Renal cortical epithelial cell (primary cell): ENCODE measurements at places on chromosomes 7 and 10.

GRCh38 chr7:17184805-17185689 lies 113.4 kb upstream of the AHR start:
- DNase-seq: no peak

- DNase-seq: peak; percentile 34
These were observed 36.7 kb downstream of the LSM5 start for GRCh38 chr7:32453341-32454011.

- DNase-seq: no peak
These were observed 72.8 kb upstream of the FAM20C start for GRCh38 chr7:119392-120163.

DNA sequence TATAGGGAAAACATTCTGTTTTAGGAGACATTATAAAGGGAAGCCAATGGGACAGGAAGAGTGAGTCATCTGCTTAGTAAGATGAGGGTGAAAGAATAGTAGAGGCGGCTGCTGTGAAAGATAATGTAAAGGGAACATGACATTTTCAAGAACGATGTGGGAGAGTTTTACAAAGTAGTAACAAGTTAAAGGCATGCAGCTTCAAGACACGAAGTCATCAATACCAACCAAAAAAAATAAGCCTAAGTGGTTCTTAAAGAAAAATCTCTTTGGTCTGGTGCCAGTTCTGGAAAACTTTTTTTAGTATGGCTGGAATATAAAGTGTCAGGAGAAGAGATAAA lies 6.1 kb downstream of the GSTO1 start:
- DNase-seq: no peak

- DNase-seq: peak; percentile 90
These were observed 65.1 kb downstream of the TSPAN12 start for GRCh38 chr7:120792861-120793130.

DNA sequence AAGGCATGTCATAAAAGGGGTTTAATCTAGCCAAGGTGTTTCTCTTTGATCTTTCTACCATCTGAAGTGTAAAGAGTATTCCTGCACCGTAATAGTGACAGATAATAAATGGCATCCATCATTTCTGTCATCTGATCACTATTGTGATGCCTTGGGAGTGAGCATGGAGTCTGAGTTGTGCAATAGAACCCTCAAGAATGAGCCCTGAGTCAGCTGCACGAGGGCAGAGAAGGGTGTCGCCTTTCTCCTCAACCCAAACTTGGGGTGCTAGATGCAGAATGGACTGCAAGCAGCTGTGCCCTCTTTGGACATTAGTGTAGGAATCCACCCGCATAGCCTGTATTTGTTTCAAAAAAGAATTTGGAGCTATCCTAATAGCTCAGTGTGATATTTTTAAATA lies 115.2 kb downstream of the ZNF37A start:
- DNase-seq: no peak

GRCh38 chr7:80593869-80594586 lies 44.4 kb upstream of the CD36 start:
- no peak for DNase-seq

DNA sequence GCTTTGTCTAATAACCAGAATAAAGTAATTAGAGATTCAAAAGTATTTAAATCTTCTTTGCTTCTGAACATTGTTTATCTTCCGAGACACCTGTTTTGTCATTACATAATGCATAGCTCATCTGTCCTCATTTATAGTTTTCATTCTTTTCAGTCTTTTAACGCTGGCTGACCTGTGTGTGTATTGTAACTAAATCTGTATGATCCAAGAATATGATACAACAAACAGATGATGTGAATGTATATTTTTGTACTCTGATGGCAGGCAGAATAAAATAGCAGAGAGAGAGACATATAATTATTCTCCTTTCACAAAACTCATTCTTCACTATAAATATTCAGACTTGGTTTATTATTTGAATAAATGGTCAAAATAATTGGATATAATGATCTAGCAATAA lies 80.6 kb downstream of the ORC5 start:
- DNase-seq: no peak

DNA sequence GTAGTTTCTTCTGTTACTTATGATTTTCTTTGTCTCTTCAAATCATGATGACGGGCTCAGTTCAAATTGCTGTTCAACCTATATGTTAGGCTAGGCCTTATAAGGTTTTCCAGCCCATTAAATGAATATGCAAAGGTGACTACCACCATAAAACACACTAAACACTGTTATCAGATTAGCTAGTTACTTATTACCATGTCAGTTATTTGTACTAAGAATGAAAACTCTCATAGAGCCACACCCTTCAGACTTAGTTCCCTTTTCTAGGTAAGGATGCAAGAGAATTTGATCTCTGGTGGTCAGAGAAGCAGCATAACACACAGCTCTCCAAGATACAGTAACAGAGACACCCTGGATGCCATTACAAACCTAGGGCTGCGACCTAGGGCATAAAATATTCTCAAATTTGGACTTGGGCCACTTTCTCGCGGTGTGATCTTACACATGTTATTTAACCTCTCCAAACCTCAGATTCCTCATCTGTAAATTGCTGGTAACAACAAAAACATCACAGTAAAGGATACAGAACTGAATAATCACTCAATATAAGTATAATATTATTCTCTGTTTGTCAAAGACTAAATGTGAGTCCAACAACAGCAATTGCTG lies 35.6 kb downstream of the ANKMY2 start:
- DNase-seq: peak; percentile 72

DNA sequence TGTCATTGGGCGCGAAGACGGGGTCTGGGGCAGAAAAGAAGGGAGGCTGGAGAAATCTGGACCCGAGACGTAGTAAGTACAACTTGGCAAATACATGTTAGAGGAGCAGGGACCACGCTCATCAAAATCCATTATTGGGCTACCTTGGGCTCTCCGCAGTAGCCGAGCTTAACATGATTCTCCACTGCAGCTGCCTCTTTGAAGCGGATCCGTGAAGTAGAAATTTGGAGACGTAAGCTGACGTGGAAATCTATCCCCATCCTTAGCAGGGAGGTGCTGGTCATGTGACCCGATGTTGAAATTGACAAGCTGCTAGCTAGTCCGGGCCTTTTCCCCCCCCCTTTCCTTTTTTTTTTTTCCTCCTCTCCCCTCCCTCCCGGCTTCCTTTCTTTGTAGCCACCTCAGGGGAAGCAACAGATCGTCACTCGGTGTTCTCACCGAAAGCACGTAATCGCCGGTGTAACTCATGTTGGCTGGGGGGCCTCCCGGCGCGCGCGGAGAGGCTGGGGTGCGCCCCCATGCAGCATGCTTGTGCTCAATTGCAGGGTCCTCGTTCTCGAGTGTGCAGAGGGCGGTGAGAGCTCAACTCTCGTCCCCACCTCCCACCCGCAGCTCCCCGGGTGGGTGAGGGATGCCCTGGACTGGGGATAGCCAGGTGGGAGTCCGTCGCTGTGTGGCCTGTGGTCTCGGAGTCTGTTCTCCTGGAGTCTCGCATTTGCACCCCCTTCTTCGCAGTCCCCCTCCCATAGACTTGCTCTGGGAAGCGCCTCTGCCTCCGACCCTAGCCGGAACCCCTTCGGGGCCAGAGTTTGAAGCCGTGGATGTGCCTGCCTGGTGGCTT lies at the start of gene HOXA11:
TSS of gene HOXA11 (minus strand) at position 220 of the 841 bp plus-strand sequence. CDS start at position 132, 88 bp downstream.
- DNase-seq: peak; percentile 96

GRCh38 chr10:129662426-129662825 lies 195.4 kb downstream of the MGMT start:
- no peak for DNase-seq

DNA sequence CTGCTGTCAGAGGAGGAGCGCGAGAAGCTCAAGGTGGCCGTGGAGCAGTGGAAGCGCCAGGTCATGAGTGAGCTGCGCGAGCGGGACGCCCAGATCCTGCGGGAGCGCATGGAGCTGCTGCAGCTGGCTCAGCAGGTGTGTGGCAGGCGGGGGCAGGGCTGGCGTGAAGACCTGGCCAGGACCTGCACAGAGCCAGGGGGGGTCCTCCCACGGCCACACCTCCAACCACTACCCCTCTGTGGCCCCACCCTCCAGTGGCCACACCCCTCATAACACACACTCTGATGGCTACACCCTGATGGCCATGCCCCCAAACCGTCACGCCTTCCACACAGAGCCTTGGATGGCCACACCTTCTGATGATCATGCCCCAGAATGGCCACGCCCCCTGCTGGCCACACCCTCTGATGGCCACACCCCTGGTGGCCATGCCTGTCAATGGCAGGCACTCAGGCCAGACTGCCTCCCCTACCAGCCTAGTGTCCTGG lies 23.4 kb upstream of the DPYSL4 start:
- no peak for DNase-seq

DNA sequence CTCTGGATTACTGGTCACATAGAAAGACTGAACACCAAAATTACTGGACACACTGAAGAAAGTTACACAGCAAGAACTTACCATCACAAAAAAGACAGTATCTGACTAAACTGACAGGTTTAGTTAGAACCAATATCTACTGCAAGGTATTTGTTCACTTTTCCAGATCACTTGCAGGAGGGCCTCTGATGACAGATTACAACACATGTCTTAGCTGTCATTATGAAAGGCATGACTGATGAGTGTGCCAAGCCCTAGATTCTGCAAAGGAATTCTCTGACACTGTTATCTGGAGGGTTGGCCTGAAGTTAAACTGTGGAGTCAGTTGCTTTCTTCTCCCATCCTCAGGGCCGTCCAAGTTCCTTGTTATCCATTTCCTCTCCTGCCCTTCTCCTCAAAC lies 242.7 kb downstream of the KIF20B start:
- no peak for DNase-seq

GRCh38 chr7:80155374-80155773 lies 20.7 kb downstream of the GNAI1 start:
- DNase-seq: no peak

- DNase-seq: peak; percentile 85
These were observed 3.1 kb downstream of the KLLN start for GRCh38 chr10:87860156-87860795.

DNA sequence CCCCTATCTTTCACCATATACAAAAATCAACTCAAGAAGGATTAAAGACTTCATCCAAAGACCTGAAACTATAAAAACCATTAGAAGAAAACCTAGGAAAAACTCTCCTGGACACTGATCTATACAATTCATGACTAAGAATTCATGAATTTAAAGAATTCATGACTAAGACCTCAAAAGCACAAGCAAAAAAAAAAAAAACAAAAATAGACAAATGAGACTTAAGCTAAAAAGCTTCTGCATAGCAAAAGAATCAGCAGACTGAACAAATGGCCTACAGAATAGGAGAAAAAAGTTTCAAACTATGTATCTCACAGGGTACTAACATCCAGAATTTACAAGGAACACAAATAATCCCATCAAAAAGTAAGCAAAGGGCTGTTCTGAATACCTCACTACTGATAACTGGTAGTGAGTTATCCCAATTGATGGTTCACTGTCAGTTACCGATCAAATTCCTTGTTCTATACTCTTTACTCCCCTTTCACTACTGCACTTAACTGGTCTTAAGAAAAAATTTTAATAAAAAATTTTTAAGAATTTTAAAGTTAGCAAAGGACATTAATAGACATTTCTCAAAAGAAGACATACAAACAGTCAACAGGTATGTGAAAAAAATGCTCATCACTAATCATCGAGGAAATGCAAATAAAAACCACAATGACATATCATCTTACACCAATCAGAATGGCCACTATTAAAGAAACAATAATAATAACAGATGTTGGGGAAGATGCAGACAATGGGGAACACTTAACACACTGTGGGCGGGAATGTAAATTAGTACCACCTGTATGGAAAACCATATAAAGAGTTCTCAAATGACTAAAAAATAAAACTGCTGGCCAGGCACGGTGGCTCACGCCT lies 33.2 kb downstream of the KMT2C start:
- peak; percentile 72 for DNase-seq

DNA sequence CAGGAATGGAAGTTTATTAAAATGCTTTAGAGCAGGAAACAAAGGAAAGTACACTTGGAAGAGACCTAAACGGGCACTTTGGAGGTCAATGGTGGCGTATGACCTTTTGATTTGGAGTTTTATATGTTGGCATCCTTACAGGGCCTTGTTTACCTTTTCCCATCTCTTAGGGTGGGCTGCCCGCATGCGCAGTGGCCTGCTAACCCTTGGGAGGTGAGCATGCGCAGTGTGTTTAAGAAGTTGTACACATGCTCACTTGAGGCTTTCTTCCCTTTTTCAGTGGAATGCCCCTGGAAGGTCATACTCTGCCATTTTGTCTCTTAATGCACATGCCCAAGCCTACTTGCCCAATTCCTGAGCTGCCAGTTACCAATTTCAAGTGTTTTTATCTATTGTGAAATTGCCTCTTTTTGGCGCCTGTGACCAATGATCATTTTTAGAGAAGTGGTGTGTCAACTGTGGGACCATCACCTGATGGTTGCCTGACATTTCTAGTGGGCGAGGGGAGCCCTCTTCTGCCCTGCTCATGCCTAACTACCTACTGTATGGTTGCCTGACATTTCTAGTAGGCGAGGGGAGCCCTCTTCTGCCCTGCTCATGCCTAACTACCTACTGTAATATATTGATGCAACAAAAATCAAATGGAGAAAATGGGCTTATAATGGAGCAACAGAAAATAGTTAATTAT lies 138.0 kb downstream of the PPP1R9A start:
- peak; percentile 31 for DNase-seq

GRCh38 chr10:58695022-58695421 lies 182.3 kb downstream of the BICC1 start:
- no peak for DNase-seq

- DNase-seq: no peak
These were observed 21.9 kb upstream of the CDCA7L start for GRCh38 chr7:21967598-21968003.

DNA sequence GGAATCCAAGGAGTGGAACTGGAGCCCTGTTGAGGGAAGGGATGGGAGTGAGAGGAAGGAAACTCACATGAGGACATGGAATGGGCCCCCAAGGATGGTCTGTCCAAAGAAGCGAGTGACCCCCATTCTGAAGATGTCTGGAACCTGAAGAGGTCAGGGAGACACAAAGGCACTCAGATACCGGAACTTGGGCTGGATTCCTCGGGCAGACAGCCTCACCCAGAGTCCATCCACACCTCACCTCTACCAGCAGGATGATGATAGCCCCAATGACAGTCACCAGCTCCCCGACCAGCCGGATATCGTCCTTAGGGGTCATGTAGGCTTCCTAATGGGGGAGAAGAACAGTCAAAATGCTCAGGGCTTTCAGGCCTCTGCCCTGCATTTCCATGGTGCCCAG lies 10.7 kb downstream of the TRPV6 start:
- DNase-seq: no peak

DNA sequence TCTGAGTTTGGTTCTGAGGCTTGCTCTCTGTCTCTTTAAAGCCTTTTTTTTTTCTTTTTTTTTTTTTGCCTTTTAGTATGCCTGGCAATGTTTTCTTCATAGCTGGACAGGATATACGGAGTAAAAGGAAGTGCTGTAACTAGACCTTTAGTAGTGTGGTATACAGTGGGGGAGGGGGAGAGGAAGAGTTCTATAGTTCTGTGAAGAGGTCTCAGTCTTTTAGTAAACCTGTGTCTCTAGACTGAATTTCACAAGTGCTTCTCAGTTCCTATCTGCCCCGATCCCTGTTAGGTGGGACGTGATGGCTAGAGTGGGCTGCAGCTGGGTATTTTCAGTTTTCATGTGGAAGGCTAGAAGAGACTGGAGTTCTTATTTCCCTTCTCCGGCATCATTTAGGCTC lies 3.1 kb upstream of the ABCC2 start:
- DNase-seq: peak; percentile 45

GRCh38 chr10:69449841-69450240 lies 1.4 kb upstream of the TSPAN15 start:
- peak; percentile 82 for DNase-seq
